ENCODE measurements at places on chromosomes 12 and 14.

- no peak for DNase-seq
These were observed 1.3 kb downstream of the CD4 start for GRCh38 chr12:6790496-6791150.

GRCh38 chr12:466762-467161 is 7.0 kb downstream of the B4GALNT3 start:
- DNase-seq: no peak

- peak; percentile 13 for DNase-seq
These were observed 219.3 kb upstream of the NOS1 start for GRCh38 chr12:117580718-117581062.

DNA sequence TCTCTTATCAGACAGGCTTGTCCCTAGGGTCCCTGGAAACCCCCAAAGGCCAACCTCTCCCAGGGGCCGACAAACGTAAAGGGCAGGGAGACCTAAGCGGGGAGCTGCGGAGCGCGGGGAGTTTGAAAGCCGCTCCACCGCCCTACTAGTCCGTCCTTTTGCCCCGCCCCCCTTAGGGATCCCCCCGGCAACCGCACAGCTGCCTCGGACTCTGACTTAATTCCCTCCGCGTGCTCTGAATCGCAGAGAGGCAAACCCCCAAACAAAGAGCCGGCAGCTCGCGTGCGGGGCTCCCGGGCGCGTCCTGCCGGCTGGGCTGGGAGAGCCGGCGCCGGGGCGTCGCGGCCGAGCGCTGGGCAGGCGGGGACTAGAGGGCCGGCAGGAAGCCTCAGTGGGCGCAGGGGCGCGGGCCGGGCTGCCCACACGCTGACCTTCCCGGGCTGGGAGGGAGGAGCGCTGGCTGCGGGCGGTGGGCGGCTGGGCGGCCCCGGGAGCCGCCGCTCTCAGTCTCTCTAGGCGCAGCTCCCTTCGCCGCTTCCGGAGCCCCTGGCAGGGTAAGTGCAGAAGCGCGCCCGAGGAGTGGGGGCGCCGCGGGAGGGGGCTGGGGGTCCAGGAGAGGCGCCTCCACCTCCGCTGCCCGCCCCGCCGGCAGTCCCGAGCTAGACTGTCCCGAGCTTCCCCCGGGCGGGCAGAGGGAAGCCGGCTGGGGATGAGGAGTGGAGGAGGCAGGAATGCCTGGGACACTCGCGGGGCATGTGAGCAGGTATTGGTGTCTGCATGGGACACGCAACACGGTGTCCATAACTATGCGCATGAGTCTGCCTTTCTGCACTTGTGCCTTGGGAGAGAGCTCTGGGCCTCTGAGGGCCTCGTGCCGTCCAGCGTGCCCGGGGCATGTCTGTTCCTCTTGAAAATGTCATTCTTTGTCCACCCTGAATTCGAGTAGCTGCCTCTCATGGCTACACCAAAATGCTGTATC is at the start of gene TSPAN11:
TSPAN11 (plus strand) TSS at position 506 of the 979 bp plus-strand sequence. CDS start 27,244 bp downstream, outside the sequence.
- DNase-seq: no peak

DNA sequence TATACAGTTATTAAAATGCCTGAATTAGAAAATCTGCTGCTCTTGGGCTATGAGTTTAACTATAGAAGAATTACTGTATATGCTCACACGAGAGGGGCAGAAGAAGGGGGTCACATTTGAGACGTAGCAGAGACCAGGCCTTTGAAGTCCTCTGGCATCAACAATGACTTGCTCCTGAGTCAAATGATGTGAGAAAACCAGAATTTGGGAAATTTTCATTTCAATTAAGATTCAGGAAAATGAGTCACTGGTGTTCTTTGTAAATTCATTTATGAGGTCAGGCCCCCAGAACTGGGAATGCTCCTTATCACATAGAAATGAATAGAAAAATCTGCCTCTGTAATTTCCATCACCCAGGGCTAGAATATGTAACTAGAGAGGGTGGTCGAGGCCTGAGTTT is 92.9 kb downstream of the APAF1 start:
- no peak for DNase-seq

DNA sequence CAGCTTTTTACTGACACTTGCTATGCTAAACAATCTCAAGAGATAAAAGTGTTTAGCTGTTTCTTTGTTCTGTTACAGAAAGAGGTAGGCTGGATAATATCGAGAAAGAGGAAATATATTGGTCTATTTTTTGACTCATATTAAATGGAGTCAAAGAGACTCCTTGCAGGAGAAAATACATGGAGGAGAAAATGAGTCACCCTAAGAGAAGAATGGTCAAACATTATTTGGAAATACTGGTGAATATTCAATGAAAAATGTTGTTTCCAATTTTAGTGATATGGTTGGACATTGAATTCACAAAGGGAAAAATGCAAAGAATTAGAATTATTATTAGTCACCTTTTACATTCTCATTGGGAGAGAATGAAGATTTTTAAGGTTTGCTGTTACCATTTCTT is 3.2 kb downstream of the KCNJ8 start:
- DNase-seq: no peak

DNA sequence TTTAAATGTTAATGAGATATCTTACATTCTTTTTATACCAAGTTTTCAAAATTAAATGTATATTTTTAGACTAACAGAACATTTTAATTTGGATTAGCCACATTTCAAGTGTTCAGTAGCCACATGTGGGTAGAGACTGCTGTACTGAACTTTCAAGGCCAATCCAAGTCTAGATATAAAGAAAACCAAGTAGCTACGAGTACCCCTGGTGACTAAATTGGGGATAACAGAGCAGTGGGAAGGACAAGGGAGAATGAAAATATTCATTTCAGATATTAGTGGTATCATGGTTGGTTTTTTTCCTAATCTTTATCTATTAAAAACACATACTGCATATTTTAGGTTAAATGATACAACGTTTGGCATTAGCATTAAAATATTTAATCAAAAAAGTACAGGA is 69.4 kb upstream of the RHOJ start:
- no peak for DNase-seq

Measured in COLO829 (cell line).